ENCODE measurements at places on chromosomes 6 and 20.

GRCh38 chr20:58854638-58855471, 2.3 kb downstream of the GNAS start:
- H3K4me3 ChIP-seq: peak overlapping the region; percentile 41
- peaks cover 44% of the 10 kb centered on the region for H3K4me1 ChIP-seq
- peaks cover 98% of the 10 kb centered on the region for H3K27me3 ChIP-seq
- H3K36me3 ChIP-seq: no peaks in the 10 kb centered on the region

DNA sequence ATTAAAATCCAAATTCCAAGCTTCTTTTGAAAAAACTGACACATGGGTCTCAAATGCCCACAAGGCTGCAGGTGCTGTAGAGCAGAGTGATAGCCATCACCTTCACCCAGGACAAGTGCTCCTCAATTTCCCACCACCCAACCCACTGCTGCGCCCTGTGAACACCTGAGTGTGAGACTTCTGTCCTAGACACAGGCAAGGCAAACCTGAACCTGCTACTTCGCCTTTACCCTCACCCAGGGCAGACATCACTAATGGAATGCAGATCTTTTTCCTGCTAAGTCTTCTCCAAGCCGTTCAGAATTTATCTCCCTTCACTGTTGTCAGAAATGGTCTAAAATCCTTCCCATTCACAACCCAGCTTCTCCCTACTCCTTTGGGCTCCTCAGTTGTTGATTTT, 65.9 kb downstream of the PREX1 start:
- H3K27me3 ChIP-seq: no peaks in the 10 kb centered on the region
- no peaks in the 10 kb centered on the region for H3K4me1 ChIP-seq
- no peak overlapping the region for H3K27ac ChIP-seq
- no peaks in the 10 kb centered on the region for H3K36me3 ChIP-seq

- H3K4me1 ChIP-seq: no peaks in the 10 kb centered on the region
- H3K36me3 ChIP-seq: no peaks in the 10 kb centered on the region
- no peak overlapping the region for H3K27ac ChIP-seq
- H3K27me3 ChIP-seq: no peaks in the 10 kb centered on the region
- ATAC-seq: no peak
- no peak overlapping the region for H3K4me3 ChIP-seq
Measured at GRCh38 chr6:5215799-5216198, 45.0 kb downstream of the LYRM4 start.

DNA sequence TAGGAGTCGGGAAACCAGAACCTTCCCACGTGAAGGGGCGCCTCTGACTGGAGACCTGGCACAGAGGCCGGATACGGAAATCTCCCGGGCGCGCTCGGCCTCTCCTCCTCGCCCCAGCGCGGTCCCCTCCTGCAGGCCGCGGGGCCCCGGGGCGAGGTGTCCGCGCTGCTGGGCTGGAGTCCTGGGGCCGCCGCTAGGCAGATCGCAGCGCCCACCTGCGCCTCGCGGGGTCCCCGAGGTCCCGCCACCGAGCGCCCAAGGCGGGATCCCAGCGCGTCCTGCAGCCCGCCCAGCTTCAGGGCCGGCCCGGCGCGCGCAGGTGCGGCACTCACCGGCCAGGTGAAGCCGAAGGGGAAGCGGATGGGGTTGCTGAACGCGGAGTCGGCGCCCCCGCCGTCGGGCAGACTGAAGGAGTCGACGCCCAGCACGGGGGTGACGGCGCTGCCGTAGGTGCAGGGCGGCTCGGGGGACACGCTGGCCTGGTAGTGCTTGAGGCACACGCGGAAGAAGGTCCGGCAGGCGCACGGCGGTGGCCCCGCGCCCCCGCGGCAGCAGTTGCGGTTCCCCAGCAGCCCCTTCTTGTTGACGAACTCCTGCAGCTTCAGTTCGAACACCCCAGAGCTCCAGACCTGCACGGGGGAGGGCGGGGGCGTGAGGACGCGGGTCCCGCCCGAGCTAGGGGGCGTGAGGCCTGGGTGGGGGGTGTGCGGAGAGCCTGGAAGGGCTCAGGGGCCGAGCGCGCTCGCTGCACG, 1.5 kb downstream of the DLL1 start:
- H3K4me3 ChIP-seq: peak overlapping the region; percentile 63
- H3K4me1 ChIP-seq: peaks cover 26% of the 10 kb centered on the region
- no peak overlapping the region for H3K27ac ChIP-seq
- peaks cover 78% of the 10 kb centered on the region for H3K27me3 ChIP-seq

DNA sequence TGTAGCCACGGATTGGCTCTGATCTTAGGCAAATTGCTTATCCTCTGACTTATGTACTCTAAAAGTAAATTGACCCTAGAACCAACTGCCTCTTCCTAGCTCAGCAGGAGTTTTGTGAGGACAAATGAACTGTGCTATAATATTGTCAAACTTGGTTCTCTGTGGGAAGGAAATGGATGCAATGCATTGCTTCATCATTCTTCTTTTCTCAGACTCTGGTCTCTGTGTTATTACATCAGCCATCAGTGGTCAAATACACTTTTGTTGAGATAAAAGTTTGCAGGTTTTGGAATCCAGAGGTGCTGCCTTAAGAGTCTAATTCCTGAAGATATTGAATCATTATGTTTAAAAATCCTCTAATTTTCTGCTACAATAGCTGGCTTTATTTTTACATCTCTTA, 64.9 kb downstream of the SLC24A3 start:
- no peaks in the 10 kb centered on the region for H3K36me3 ChIP-seq
- no peak overlapping the region for H3K4me3 ChIP-seq

DNA sequence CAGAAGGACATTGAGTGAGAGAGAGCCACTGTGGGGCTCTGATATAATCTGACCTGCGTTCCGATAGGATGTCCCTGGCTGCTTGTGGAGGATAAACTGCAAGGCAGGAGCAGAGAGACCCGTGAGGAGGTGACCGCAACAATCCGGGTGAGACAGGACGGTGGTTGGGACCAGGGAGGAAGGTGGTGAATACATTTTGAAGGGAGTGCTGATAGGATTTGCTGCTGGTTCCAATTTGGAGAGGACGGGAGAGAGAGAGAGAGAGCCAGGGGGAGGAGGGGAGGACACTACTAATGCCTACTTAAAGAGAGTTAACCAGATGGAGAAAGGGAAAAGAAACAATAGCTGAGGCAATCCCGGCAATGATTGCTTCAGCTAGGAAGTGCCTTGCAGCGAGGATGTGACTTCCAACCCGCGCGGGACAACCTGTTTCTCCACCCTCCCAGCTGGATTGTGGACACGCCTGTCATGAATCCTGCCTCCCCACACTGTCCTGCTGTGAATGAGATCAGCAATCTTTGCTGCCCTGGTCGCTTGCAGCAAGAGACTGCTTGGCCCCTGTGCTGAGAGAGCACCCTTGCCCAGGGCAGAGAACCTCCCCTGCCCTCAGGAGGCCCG, 199.0 kb upstream of the KCNG1 start:
- ATAC-seq: peak; percentile 22
- no peak overlapping the region for H3K4me3 ChIP-seq
- peaks cover 58% of the 10 kb centered on the region for H3K27me3 ChIP-seq
- H3K27ac ChIP-seq: no peak overlapping the region

DNA sequence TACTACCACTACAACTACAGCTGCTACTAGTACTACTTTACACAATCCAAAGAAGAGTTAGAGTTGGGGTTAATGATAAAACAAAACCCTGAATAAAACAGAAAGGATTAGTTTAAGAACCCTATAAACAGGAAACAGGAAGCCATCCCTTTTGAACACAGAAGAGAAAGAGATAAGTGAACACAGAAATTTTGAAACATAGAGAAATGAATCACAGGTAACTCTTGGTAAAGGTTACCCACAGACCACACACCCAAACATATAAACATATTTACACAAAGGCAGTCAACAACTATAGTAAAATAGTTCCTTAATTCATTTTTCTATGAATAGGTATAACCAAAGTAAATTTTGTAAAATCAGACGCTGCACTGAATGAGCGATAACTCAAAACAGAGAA, 98.1 kb downstream of the RNGTT start:
- no peak overlapping the region for H3K27ac ChIP-seq
- no peak for ATAC-seq
- no peaks in the 10 kb centered on the region for H3K36me3 ChIP-seq
- no peaks in the 10 kb centered on the region for H3K4me1 ChIP-seq
- no peak overlapping the region for H3K4me3 ChIP-seq
- no peaks in the 10 kb centered on the region for H3K27me3 ChIP-seq

GRCh38 chr20:10321138-10321717, 102.6 kb downstream of the SNAP25 start:
- no peaks in the 10 kb centered on the region for H3K36me3 ChIP-seq
- H3K27me3 ChIP-seq: no peaks in the 10 kb centered on the region
- H3K4me3 ChIP-seq: no peak overlapping the region
- ATAC-seq: peak; percentile 33
- H3K4me1 ChIP-seq: no peaks in the 10 kb centered on the region
- no peak overlapping the region for H3K27ac ChIP-seq

DNA sequence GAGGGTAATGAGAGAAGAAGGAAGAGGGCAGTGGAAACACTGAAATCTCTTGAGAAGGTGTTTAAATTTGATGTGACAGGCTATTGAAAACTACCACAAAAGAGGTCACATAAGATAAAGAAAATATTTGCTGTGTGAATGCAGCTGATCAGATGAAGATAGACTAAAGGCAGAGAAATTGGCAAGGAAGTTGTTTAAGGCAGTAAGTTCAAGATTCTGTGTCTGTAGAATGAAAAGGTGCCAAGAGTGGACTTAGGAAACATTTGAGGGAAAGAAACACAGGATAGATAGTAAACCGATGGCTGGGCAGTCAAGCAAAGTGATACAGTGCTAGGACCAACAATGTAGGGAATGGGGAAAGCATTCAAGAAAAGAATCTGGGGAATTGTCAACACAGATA, 332.3 kb upstream of the MARCKS start:
- H3K27ac ChIP-seq: no peak overlapping the region
- H3K4me1 ChIP-seq: no peaks in the 10 kb centered on the region
- no peaks in the 10 kb centered on the region for H3K27me3 ChIP-seq
- no peak overlapping the region for H3K4me3 ChIP-seq

DNA sequence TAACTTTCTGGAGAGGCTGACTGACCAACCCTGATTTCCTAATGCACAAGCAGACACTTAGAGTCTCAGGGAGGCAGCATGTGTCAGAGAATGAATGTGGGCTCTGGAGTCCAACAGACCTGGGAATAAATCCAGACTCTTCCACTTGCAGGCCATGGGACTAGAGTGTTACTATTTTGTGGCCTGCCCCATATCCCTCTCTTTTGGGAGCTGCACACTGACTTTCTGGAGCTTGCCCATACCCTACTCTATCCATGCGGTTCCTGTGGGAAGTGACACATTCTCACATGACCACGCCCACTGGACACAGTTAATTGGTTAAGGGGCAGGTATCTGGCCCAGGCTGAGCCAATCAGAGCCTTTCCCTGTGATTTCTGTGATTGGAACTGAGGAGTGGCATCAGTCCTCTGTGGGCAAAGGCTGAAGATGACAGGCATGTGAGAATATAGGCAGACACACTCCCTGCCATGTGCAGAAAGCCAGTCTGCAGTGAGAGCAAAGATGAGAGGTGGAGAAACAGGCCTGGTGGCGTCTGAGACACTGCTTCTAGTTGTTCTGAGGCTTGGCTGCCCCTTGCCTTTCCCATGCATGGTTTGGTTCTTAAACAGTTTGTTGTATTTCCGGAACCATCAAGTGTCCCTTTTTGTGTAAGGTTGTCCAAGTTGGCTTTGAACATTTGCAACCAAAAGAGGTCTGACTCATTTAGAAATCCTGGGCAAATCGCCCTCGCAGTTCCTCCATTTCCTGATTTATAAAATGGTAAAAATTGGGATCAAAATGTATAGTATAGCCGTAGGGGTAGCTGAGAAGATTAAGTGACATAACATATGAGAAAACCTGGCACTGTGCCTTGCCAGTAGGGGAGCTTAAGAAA, 125.6 kb downstream of the CDC5L start:
- peak; percentile 41 for ATAC-seq
- H3K4me1 ChIP-seq: no peaks in the 10 kb centered on the region
- H3K4me3 ChIP-seq: no peak overlapping the region
- no peak overlapping the region for H3K27ac ChIP-seq
- H3K36me3 ChIP-seq: no peaks in the 10 kb centered on the region

DNA sequence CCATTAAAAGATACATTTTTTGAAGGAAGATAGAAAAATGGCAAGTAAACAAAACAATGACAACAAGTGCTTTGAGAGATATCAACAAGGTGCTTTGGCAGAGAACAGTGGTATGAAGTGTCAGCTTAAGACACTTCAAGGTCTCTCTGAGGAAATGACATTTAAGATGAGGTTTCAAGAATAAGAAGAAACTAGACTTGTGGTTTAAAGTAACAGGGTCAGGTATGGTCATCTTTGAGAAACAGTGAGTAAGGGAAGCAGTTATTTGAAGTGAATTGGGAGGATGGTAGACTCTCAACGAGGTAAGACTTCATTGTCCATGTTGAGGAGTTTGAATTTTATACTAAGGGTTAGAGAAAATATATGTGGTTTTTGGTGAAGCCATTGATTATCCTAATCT, 77.8 kb downstream of the SYCP2L start:
- H3K4me1 ChIP-seq: no peaks in the 10 kb centered on the region
- ATAC-seq: no peak
- H3K36me3 ChIP-seq: no peaks in the 10 kb centered on the region

DNA sequence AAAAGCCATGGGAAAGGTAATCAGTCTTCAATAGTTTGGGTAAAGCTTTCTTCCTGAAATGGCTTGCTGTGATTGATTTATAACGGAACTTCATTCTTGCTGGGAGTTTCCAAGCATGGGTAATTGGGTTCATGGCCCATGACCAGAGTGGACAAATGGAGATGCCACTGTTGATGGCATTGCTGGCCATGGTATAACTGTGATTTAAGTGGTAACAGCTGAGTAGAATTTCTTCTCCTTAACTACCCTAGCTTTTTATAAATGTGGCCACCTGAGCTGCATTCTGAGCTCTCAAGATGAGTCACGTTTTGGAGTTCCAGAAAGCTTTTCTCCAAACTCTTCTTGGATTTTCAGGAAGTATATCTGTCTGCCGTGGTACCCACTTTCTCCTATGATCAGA, 39.9 kb upstream of the SNRPB2 start:
- H3K36me3 ChIP-seq: no peaks in the 10 kb centered on the region
- no peak overlapping the region for H3K4me3 ChIP-seq
- no peaks in the 10 kb centered on the region for H3K27me3 ChIP-seq
- no peak for ATAC-seq
- no peak overlapping the region for H3K27ac ChIP-seq

DNA sequence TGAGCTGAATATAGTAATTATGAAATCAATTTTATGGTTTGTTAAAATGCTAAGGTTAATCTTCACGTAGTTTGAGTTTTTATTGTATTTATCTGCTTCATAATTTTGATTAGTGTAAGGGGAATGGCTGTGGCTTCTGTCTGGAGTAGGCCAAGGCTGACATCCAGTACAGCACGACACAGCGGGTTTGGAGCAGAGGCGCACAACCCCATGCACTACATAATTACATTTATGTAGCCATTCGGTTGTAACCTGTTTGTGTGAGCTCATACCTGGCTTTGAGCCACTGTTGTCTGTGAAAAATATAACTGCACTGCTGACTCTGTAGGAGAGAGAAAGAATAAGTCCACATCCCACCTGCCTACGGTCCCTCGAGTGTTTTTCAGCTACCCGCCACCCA, 615.5 kb downstream of the EYS start:
- ATAC-seq: no peak
- no peaks in the 10 kb centered on the region for H3K27me3 ChIP-seq
- H3K27ac ChIP-seq: no peak overlapping the region
- H3K4me1 ChIP-seq: no peaks in the 10 kb centered on the region
- H3K4me3 ChIP-seq: no peak overlapping the region
- no peaks in the 10 kb centered on the region for H3K36me3 ChIP-seq

GRCh38 chr6:3414327-3415081, 42.3 kb downstream of the SLC22A23 start:
- no peak overlapping the region for H3K4me3 ChIP-seq
- ATAC-seq: no peak
- H3K27ac ChIP-seq: no peak overlapping the region
- H3K27me3 ChIP-seq: no peaks in the 10 kb centered on the region
- H3K4me1 ChIP-seq: no peaks in the 10 kb centered on the region
- H3K36me3 ChIP-seq: peaks cover 27% of the 10 kb centered on the region

Data from gastroesophageal sphincter (tissue), 4 donors.